Smooth muscle cell of trachea (primary cell): ENCODE measurements at places on chromosomes 7 and 10. TPM values are rescaled to one million over a fixed set of nuclear protein-coding genes. Genes with fewer than 3 reads are reported as not detected.

The SMKR1 gene
- total RNA-seq, result 0.66 TPM in 1 of 2 replicates, not detected in the other

The FOXI2 gene
- total RNA-seq, result not detected in 2 replicates

The SH2D4B gene
- not detected in 2 replicates for total RNA-seq

The GIMAP7 gene
- total RNA-seq, result 0.15 TPM in 1 of 2 replicates, not detected in the other
